ENCODE measurements at places on chromosomes 3 and 15.

- DNase-seq, result no peak
Observed at GRCh38 chr3:32447865-32448400, 54.7 kb downstream of the CMTM6 start.

DNA sequence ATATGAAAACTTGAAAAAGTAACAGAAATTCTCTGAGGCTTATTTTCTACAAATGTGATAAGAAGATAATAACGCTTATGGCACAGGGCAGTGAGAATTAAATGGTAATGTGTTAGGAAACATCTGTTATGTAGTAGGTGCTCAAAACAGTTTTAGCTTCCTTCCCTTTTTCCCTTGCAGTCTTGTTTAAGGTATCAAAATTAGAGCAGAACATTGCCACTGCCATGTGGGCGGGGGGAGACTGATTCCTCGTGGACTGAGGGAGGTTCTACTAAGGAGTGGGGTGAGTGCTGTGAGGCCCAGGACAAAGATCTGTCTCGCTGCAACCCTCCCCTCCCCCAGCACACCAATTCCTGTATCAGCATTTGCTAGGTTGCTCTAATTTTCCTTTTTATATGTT, 702.4 kb downstream of the TUSC7 start:
- no peak for DNase-seq

GRCh38 chr3:7368597-7368996, 507.7 kb downstream of the GRM7 start:
- no peak for DNase-seq

DNA sequence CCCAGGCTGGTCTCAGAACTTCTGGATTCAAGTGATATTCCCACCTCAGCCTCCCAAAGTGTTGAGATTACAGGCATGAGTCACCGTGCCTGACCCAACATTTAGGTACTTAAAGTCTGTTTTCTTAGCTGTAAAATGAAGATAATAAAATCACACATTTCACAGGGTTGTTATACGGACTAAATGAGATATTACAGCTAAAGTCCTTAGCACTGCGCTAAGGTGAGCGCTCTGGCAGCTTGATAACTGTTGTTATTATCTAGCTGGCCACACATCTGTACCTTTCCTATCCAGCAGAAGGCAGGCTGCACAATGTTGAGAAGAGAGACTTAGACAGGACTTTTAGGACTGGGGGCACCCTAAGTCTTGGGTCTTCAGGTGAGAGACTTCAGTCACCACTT, 2.7 kb upstream of the LIPH start:
- no peak for DNase-seq

DNA sequence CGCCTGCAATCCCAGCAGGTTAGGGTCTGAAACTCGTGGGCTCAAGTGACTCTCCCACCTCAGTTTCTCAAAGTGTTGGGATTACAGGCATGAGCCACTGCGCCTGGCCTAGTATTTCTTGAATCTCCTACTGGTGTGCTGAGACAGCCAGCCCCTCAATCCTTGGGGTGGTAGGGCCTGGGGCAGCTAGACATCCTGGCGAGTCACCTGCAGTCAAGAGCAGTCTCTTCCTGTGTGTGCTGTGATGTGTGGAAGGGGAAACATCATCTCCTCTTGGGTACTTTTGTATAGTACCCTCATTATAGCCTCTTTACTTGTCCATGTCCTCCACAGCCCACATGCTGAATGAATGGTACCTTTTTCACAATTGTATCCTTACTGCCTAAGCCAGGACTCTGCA, 4.9 kb upstream of the HEXA start:
- DNase-seq, result no peak

GRCh38 chr3:29804044-29804443, 523.2 kb downstream of the RBMS3 start:
- no peak for DNase-seq

- DNase-seq, result no peak
Observed at GRCh38 chr3:101069901-101070798, 76.9 kb upstream of the ABI3BP start.

- no peak for DNase-seq
Observed at GRCh38 chr3:98980915-98981596, 79.6 kb upstream of the DCBLD2 start.

- DNase-seq, result no peak
Observed at GRCh38 chr3:157752956-157753786, 250.0 kb upstream of the VEPH1 start.

DNA sequence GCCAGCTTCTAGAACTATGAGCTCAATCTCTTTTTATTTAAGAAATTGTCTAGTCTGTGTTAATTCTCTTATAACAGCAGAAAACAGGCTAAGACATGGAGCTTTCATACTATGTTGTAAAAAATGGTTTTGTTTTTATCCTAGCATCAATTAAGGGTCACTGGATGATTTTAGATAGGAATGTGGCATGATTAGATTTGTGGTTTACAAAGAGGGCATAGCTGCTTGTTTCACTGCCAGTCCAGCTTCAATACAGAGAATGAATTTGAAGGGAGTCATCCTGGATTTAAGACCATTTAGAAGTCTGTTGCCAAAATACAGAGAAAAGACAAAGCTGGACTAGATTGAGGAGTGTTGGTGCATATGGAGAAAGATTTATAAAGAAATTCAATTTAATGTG, 532.6 kb upstream of the CCDC54 start:
- no peak for DNase-seq

DNA sequence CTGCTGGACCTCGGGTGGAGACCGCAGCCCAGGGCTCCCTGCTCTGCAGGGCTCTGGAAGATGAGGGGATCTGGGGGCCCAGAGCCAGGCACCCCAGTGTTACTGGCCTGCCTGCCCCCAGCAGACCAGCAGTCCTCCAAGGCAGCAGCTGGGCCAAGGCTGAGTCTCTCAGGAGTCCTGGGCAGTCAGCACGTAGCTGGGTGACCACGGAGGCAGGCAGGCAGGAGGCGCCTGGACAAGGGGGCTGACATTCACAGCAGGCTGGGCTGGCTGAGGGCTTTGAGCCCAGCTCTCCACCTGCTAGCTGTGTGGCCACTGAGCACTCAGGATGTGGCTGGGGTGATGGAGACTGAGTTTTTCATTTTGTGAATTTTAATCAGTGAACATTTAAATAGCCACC, 67.9 kb downstream of the IQSEC1 start:
- no peak for DNase-seq

- no peak for DNase-seq
Observed at GRCh38 chr15:51758645-51759044, 7.2 kb downstream of the TMOD2 start.

DNA sequence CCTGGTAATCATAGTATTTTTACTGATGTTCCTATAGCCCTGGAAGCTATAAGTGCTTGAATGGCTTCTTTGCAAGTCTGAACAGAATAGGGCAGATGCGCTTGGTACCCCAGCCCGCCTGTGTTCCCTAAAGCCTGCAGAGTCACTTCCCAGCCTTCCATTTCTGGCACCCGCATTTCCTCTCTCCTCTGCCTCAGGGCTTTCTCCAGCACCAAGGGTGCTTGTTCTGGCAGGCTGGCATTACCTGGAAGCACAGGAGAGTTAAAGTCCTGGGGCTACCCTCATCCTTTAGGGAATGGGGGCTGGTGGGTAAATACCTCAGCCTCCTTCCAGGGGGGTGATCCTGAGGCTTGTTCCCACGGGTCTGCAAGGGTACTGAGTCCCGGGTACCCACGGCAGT, 7.4 kb upstream of the CHRNA3 start:
- no peak for DNase-seq

DNA sequence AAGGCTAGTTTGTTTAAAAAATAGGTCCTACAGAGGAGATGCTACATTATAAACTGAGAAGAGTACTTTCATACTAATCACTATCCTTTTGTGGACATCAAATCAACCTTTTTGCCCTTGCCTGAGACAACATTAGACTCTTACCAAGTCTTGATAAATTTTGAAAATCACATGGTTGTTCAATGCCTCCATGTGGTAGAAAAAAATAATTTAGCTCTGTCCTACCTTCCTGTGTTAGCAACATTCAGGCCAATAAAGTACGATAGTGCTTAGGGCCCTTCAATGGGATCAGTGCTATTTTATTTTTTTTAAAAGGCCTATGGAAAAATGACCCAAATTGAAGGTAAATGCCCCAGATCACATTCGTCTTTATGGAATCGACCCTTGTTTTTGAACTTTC, 5.0 kb upstream of the UBE2E1 start:
- DNase-seq, result no peak

GRCh38 chr15:64950888-64951287, 38.8 kb downstream of the SPG21 start:
- DNase-seq, result no peak

DNA sequence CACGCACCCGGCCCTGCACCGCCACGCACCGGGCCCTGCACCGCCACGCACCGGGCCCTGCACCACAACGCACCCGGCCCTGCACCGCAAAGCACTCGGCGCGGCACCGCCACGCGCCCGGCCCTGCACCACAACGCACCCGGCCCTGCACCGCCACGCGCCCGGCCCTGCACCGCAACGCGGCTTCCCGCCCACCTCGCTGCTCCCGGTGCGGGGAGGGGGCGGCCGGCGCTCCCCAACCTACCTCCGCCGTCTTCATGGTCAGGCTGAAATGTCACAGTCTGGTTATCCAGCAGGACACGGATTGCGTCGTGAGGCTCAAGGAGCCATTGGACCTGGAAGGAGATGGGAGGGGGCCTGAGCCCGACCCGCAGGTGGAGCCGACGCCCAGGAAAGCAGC, 41.8 kb downstream of the MUC20 start:
- DNase-seq, result no peak

GRCh38 chr3:176919836-176920765, 277.2 kb downstream of the TBL1XR1 start:
- DNase-seq, result no peak

GRCh38 chr3:123327956-123328850, 120.7 kb downstream of the ADCY5 start:
- no peak for DNase-seq

DNA sequence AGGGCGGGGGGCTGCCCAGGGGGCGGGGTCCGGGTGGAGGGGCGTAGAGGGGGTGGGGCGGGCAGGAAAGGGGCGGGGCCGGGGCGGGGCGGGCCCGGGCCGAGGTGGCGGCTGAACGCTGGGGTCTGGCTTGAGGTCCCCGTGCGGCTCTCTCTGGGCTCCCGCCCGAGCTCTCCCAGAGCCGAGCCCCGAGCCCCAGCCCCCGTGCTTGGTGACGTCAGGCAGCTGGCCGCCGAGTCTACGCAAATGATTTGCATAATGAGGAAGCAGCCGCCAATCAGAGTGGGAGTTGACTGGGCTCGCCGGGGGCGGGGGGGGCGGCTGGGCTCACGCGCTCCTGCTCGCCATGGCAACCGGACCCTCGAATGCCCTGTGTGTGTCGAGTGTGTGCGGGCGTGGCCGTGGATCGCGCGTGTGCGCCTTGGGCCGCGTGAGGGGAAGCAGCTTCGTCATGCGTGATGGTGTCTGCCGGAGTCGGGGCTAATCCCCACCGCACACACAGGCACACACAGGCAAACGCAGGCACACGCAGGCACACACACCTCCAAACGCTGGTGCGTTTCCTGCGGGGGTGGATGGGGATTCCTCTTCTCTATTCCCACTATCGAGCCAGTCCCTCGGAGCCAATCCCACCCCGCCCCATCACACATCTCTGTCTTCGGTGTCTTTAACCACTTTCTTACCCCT, at the start of gene CELF6:
Gene CELF6, minus strand, starts transcription at position 173 of the 687 bp plus-strand sequence. CDS start 283 bp downstream, outside the sequence.
- DNase-seq, result peak; percentile 68

GRCh38 chr3:19392150-19392549, 243.8 kb downstream of the KCNH8 start:
- DNase-seq, result no peak

DNA sequence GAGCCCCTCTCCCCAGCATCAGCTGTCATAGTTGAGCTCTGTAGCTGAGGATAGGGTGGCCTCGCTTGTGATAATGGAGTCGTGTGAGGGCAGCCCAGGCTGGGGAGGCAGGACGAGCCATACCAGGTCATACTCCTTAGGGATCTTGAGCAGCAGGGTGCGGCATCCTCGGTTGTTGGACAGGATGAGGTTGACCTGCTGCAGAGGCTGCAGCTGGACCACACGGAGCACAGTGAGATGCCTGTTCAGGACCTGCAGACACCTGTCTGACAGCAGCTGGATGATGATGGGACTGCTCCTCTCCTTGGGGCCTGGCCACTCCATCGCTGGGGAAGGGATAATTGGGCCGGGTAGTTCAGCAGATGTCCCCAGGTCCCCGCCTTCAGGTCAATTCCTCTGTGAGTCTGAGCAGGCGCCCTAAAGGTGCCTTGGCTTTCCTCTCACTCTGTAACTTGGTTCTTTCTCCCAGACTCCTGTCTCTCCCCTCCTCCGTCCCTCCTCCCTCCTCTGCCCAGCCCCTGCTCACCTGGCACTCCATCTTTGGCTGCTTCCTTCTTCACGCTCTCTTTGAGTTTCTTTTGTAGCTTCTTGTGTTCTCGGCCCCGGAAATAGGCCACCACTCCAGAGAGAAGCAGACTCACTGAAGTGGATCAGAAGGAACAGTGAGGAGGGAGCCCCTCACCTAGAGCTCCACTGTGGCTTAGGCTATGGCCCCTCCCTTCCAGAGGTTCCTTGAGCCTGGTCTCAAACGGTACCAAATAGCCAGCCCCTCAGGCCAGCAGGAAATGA, 7.8 kb downstream of the DUOX2 start:
- DNase-seq, result no peak

GRCh38 chr3:16262174-16262573, 2.6 kb downstream of the DPH3 start:
- no peak for DNase-seq

DNA sequence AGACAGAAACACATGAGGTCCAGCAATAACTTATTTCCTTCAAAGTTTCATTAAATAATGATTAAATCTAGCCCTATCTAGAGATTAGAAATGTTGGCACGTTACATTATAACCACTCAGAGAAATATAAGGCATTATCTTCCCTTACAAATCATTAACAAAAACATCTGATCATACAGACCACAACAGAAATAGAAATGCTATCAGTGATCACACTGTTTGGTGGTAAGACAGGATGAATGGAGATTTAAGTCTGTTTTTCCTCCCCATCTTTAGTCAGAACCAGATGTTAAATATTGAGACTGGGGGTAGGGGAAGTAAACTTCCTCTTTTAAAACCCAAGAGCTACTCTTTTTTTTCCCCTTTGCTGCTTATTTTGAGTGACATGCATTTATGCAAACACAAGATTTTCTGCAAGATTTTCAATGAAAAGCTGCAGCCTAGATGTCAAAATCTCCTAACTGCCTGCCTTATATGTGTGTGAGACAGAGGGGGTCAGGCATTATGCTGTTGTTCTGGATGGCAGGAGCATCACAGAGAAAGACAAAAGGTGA, 70.4 kb downstream of the CBLB start:
- DNase-seq, result peak; percentile 8
